ENCODE measurements at places on chromosomes 5 and 9. TPM values are rescaled to one million over a fixed set of nuclear protein-coding genes. Genes with fewer than 3 reads are reported as not detected.

Gene SUSD3
- total RNA-seq: not detected

Gene ST8SIA4
- total RNA-seq: 12.6 TPM

Gene IFNK
- not detected for total RNA-seq

Gene HNRNPA0
- 65.2 TPM for total RNA-seq

Gene HAPLN1
- 2.9 TPM for total RNA-seq

Gene RNF183
- not detected for total RNA-seq

Gene MTX3
- 21.8 TPM for total RNA-seq

Gene ADCY2
- 3.8 TPM for total RNA-seq

Gene SHC3
- 0.83 TPM for total RNA-seq

- no peaks in the 10 kb centered on the region for H3K4me1 ChIP-seq
- DNase-seq: no peak
- no peaks in the 10 kb centered on the region for H3K36me3 ChIP-seq
- H3K27me3 ChIP-seq: no peaks in the 10 kb centered on the region
Observed at GRCh38 chr9:135415586-135415985, 64.0 kb upstream of the PPP1R26 start.

- H3K27ac ChIP-seq: no peak overlapping the region
- no peaks in the 10 kb centered on the region for H3K36me3 ChIP-seq
- no peak for DNase-seq
- H3K4me1 ChIP-seq: no peaks in the 10 kb centered on the region
Observed at GRCh38 chr5:134019636-134020035, 14.9 kb upstream of the VDAC1 start.

GRCh38 chr5:65263321-65263720 lies 218.4 kb downstream of the ADAMTS6 start:
- no peak overlapping the region for H3K27ac ChIP-seq
- no peak for DNase-seq
- no peak overlapping the region for H3K4me3 ChIP-seq
- no peaks in the 10 kb centered on the region for H3K4me1 ChIP-seq
- H3K36me3 ChIP-seq: no peaks in the 10 kb centered on the region

GRCh38 chr9:93682155-93682968 lies 106.0 kb downstream of the PHF2 start:
- H3K27me3 ChIP-seq: peaks cover 2% of the 10 kb centered on the region
- DNase-seq: peak; percentile 88
- H3K27ac ChIP-seq: no peak overlapping the region
- peaks cover 2% of the 10 kb centered on the region for H3K4me1 ChIP-seq
- H3K4me3 ChIP-seq: no peak overlapping the region
- H3K36me3 ChIP-seq: no peaks in the 10 kb centered on the region

DNA sequence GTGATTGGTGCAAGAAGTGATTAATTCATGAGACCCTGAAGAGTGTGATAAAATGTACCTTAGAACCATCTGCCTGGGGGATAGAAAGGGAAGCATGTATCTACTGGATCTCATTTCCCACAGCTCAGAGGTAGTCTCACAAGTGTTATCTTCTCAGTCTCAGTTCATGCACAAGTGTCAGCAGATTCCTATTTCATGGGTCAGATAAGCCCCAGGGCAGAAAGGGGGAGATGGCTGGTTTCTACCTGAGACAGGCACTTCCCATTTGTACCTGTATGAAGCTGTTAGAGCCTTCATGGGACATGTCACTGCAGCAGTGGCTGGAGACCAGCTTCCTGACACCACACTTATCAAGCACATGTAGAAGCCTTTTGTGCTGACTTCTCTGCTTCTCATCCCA lies 45.6 kb upstream of the SMIM15 start:
- H3K36me3 ChIP-seq: peaks cover 17% of the 10 kb centered on the region
- no peak overlapping the region for H3K4me3 ChIP-seq
- no peaks in the 10 kb centered on the region for H3K4me1 ChIP-seq
- no peaks in the 10 kb centered on the region for H3K27me3 ChIP-seq

DNA sequence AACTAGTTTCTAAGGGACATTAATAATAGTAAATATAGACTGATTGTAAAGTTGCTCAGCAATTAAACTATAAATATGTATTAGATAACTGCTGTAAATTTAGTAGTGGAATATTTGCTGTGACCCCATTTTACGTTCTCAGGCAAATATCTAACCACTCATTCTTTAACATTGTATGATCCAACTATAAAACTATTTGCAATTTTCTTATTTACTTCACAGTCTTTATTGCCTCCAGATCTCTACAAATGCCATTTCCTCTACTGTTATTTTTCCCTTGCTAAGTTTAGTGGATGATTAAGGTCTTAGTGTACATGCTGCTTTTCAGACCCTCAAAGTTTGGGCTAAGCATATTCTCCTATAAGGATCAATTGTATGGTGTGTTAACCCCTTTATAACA lies 526.2 kb upstream of the ST8SIA4 start:
- no peak for DNase-seq
- H3K27ac ChIP-seq: no peak overlapping the region
- no peaks in the 10 kb centered on the region for H3K36me3 ChIP-seq
- peaks cover 4% of the 10 kb centered on the region for H3K4me1 ChIP-seq

- no peak overlapping the region for H3K27ac ChIP-seq
- DNase-seq: no peak
- no peaks in the 10 kb centered on the region for H3K36me3 ChIP-seq
Observed at GRCh38 chr5:137220523-137220927, 278.6 kb downstream of the SPOCK1 start.

GRCh38 chr5:167899490-167900070 lies 391.9 kb upstream of the WWC1 start:
- H3K36me3 ChIP-seq: no peaks in the 10 kb centered on the region
- H3K27ac ChIP-seq: no peak overlapping the region
- DNase-seq: no peak
- peaks cover 1% of the 10 kb centered on the region for H3K4me1 ChIP-seq
- H3K4me3 ChIP-seq: no peak overlapping the region

- no peak for DNase-seq
- H3K4me3 ChIP-seq: no peak overlapping the region
- no peak overlapping the region for H3K27ac ChIP-seq
- peaks cover 2% of the 10 kb centered on the region for H3K27me3 ChIP-seq
- H3K4me1 ChIP-seq: no peaks in the 10 kb centered on the region
- peaks cover 4% of the 10 kb centered on the region for H3K36me3 ChIP-seq
Observed at GRCh38 chr5:67262206-67262605, 65.6 kb upstream of the CD180 start.

- DNase-seq: no peak
- no peak overlapping the region for H3K27ac ChIP-seq
- no peaks in the 10 kb centered on the region for H3K36me3 ChIP-seq
- H3K27me3 ChIP-seq: peaks cover 2% of the 10 kb centered on the region
Observed at GRCh38 chr9:71796100-71796767, 27.9 kb upstream of the CEMIP2 start.

DNA sequence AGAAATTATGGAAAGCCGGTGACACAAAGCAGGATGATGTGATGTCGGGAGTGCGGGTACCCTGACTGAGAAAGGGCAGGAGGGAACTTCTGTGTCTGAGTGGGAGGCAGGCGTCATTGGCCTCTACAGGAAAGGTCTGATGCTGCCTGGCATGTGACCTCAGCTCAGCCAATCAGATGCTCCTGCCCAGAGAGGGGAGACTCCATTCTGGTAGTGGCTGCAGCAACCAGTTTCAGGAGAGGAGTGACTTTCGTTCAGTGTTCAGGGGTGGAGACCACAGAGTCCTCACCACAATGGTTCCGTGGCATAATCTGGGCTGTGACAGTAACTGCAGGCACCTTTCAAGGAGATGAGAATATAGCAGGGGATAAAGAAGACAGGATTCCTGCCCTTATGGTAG lies 6.7 kb upstream of the SFXN1 start:
- H3K4me1 ChIP-seq: no peaks in the 10 kb centered on the region
- peaks cover 5% of the 10 kb centered on the region for H3K36me3 ChIP-seq
- H3K27ac ChIP-seq: no peak overlapping the region
- H3K27me3 ChIP-seq: no peaks in the 10 kb centered on the region
- DNase-seq: no peak

GRCh38 chr9:82492274-82492673 lies 503.7 kb downstream of the SPATA31D1 start:
- no peak for DNase-seq
- no peak overlapping the region for H3K4me3 ChIP-seq
- peaks cover 6% of the 10 kb centered on the region for H3K36me3 ChIP-seq
- no peak overlapping the region for H3K27ac ChIP-seq
- H3K4me1 ChIP-seq: no peaks in the 10 kb centered on the region
- H3K27me3 ChIP-seq: no peaks in the 10 kb centered on the region

DNA sequence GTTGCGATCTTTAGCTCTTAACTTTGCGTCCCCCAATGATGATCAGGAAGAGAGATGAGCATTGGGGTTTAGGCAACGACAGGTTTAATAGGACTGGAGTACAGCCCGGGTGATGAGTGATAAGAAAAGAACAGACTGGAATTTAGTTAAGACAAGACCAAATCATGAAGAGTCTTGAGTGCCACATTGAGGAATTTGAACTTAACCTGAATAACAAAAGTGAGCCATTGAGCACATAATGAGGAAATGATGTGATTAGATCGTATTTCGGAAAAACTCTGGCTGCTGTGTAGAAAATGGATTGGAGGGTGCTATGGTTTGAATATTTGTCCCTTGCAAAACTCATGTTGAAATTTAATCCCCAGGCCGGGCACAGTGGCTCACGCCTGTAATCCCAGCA lies 83.2 kb upstream of the MELK start:
- peaks cover 10% of the 10 kb centered on the region for H3K27me3 ChIP-seq
- peaks cover 18% of the 10 kb centered on the region for H3K4me1 ChIP-seq
- no peaks in the 10 kb centered on the region for H3K36me3 ChIP-seq

- no peak for DNase-seq
- no peaks in the 10 kb centered on the region for H3K36me3 ChIP-seq
- H3K4me1 ChIP-seq: peaks cover 43% of the 10 kb centered on the region
- peaks cover 2% of the 10 kb centered on the region for H3K27me3 ChIP-seq
Observed at GRCh38 chr9:90854637-90855175, 53.1 kb downstream of the SYK start.

- H3K27ac ChIP-seq: no peak overlapping the region
- H3K27me3 ChIP-seq: peaks cover 1% of the 10 kb centered on the region
- DNase-seq: no peak
- H3K36me3 ChIP-seq: no peaks in the 10 kb centered on the region
- no peaks in the 10 kb centered on the region for H3K4me1 ChIP-seq
Observed at GRCh38 chr9:1129382-1129781, 79.2 kb downstream of the DMRT2 start.

DNA sequence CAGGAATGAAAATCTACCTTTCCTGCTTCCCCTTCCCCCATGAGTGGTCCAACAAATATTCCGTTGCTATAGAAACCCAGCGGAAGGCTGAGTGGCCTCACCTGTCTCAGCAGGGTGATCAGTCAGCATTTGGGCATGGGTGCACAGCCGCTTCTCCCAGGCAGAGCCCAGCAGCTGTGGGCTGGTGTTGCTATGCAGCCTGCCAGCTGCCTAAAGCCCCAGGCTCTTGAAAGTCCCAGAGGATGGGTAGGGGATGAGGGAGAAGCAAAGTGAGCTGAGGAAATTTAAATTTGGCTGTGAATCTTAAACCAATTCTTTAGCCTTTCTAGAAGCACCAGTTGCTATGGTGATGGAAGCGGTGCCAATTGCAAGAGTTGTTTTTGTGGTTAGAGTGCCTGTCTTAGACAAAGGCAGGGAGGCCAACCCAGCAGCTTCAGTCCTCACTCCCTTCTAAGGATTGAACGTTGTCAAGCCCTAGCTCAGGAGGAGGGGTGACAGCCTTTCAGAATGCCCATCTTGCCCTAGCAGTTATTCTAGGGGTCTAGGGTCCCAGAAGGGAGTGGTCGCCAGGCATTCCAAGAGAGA lies 151.5 kb upstream of the PITX1 start:
- H3K4me1 ChIP-seq: peaks cover 1% of the 10 kb centered on the region
- H3K27me3 ChIP-seq: no peaks in the 10 kb centered on the region
- H3K36me3 ChIP-seq: peaks cover 6% of the 10 kb centered on the region
- no peak overlapping the region for H3K27ac ChIP-seq
- no peak for DNase-seq

- H3K4me3 ChIP-seq: no peak overlapping the region
- no peaks in the 10 kb centered on the region for H3K4me1 ChIP-seq
- H3K27me3 ChIP-seq: no peaks in the 10 kb centered on the region
Observed at GRCh38 chr5:37869216-37869615, 29.4 kb upstream of the GDNF start.

- peaks cover 17% of the 10 kb centered on the region for H3K36me3 ChIP-seq
- no peak overlapping the region for H3K27ac ChIP-seq
- H3K4me3 ChIP-seq: no peak overlapping the region
- no peak for DNase-seq
- H3K4me1 ChIP-seq: peaks cover 4% of the 10 kb centered on the region
Observed at GRCh38 chr9:123590499-123590898, 234.5 kb downstream of the CRB2 start.

- no peak overlapping the region for H3K27ac ChIP-seq
- peaks cover 3% of the 10 kb centered on the region for H3K27me3 ChIP-seq
- no peak overlapping the region for H3K4me3 ChIP-seq
- H3K36me3 ChIP-seq: peaks cover 4% of the 10 kb centered on the region
Observed at GRCh38 chr5:153080940-153081339, 409.5 kb upstream of the GRIA1 start.

- no peak overlapping the region for H3K4me3 ChIP-seq
- no peaks in the 10 kb centered on the region for H3K27me3 ChIP-seq
- H3K4me1 ChIP-seq: no peaks in the 10 kb centered on the region
Observed at GRCh38 chr9:69190086-69190862, 16.2 kb downstream of the TJP2 start.

- H3K36me3 ChIP-seq: peaks cover 5% of the 10 kb centered on the region
- DNase-seq: peak; percentile 15
- H3K4me3 ChIP-seq: no peak overlapping the region
- peaks cover 7% of the 10 kb centered on the region for H3K4me1 ChIP-seq
- peaks cover 2% of the 10 kb centered on the region for H3K27me3 ChIP-seq
Observed at GRCh38 chr9:117616431-117616831, 87.8 kb upstream of the TLR4 start.

DNA sequence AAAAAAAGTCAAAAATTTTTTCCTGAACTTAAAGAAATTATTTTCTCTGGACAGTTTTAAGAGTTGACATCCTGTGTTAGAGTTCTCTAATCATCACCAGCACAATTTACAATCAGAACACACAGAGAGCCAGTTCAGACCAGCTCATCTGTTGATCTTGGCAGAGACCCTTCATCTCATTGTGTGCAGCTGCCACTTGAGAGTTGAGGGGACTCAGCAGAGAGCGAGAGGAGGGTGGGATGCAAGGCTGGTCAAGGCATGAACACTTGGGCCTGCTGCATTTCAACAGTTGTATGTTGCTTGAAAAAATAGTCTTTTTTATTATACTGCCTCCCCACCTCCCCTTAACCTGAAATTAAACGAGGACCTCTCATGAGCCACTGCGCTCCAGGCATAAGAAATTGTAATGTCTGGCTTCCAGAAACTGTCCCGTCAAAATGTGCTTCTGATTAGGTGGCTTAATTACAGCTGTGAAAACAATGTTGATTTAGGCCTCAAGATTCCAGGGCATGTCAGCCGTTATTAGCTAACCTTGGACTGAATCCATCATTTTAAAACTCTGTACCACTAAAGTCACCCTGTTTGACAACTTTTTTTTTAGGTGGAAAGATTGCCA lies 383.6 kb downstream of the CCDC171 start:
- H3K4me3 ChIP-seq: no peak overlapping the region
- H3K36me3 ChIP-seq: no peaks in the 10 kb centered on the region
- H3K4me1 ChIP-seq: no peaks in the 10 kb centered on the region

DNA sequence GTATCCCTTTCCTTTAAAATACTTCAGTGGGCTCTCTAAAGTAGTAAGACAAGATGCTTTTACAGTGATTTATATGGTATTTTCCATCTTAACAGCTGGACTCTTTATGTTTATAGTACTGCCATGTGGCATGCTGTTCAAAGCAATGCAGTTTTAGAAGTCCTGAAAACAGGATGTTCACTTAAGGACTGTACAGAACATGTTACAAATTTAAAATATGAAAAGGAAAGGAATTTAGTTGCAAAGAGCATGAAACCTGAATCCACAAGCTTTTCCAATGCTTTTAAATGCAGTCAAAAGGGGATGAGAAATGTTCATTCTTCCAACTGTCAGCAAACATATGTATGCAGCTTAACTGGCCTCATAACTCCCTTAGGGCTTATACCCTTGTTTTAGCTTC lies 580.2 kb downstream of the EFNA5 start:
- H3K27ac ChIP-seq: peak overlapping the region; percentile 97
- no peak for DNase-seq
- H3K36me3 ChIP-seq: peaks cover 8% of the 10 kb centered on the region
- H3K4me3 ChIP-seq: no peak overlapping the region
- no peaks in the 10 kb centered on the region for H3K27me3 ChIP-seq
